ENCODE measurements at places on chromosomes 16 and 17.

- DNase-seq = no peak
These were observed 14.4 kb downstream of the CHCT1 start for GRCh38 chr17:60436676-60437075.

- no peak for DNase-seq
These were observed 23.1 kb downstream of the SREBF1 start for GRCh38 chr17:17813725-17814095.

- DNase-seq = no peak
These were observed 4.7 kb downstream of the PFAS start for GRCh38 chr17:8253801-8254200.

DNA sequence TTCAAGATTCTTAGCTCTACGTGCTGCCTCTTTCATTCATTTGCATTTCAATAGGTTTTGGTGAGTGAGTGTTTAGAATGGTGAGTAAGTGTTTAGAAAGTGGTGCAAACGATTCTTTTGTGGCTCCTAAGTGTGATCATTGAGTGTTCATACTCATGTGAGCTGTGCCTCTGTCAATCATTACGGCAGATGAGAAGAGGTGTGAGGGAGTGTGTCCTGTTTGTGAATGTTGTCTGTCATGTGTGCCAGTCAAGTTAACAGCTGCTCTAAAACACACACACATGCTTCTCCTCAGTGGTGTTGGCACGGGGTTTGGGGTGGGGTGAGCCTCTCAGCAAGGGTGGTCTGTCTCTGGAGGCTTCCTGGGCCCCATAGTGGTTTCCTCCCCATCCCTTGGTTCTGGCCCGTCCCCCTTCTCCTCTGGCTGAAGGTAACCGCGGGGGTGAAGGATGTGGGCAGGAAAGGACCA, 11.4 kb downstream of the MYL4 start:
- no peak for DNase-seq

GRCh38 chr16:57026778-57027062, 37.4 kb downstream of the NLRC5 start:
- DNase-seq = no peak

- DNase-seq = no peak
These were observed at the start of gene USH1G for GRCh38 chr17:74922694-74923537. USH1G (minus strand) TSS chr17:74923255; CDS start chr17:74923073, 182 bp downstream.

DNA sequence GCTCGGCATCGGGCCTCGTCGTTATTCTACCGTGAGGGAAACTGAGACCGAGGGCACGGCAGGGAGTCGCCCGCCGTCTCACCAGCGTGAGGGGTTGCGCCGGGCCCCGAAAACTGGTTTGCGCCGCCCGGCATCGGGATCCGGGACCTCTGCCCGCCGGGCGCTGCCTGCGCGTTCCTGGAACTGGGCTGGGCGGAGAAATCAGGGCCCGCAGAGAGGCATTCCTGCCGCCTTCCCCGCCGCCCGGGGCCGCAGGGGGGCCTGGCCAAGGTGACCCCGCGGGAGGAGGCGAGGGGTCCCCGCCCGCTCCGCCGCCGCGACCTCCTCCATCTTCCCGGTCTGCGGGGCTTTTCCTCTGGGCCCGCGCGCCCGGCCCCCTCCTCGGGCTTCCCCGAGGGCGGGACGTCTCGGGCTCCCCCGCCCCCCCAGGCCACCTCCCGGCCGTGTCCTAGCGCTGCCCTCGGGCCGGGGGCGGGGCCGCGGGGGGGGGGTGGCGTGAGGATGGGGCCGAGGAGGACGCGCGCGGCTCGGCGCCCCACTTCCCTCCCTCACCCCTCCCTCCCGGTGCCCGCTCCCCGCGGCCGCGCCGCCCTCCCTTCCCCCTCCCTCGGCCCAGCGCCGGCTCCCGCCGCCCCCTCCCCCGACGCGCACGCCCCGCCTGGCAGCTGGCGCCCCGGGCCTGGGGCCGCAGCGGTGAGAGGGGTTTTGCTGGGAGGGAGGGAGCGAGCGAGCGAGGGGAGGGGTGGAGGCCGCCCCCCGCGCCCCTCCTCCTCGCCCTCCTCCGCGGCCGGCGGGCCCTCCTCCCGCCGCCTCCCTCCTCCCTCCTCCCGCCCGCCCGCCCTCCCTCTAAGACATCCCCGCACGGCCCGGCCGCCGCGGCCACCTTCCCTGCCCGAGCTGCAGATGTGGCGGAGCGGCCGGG, at the start of gene GLIS2:
GLIS2 (plus strand) TSS at position 882 of the 922 bp plus-strand sequence. CDS start 16,214 bp downstream, outside the sequence.
- peak; percentile 83 for DNase-seq

DNA sequence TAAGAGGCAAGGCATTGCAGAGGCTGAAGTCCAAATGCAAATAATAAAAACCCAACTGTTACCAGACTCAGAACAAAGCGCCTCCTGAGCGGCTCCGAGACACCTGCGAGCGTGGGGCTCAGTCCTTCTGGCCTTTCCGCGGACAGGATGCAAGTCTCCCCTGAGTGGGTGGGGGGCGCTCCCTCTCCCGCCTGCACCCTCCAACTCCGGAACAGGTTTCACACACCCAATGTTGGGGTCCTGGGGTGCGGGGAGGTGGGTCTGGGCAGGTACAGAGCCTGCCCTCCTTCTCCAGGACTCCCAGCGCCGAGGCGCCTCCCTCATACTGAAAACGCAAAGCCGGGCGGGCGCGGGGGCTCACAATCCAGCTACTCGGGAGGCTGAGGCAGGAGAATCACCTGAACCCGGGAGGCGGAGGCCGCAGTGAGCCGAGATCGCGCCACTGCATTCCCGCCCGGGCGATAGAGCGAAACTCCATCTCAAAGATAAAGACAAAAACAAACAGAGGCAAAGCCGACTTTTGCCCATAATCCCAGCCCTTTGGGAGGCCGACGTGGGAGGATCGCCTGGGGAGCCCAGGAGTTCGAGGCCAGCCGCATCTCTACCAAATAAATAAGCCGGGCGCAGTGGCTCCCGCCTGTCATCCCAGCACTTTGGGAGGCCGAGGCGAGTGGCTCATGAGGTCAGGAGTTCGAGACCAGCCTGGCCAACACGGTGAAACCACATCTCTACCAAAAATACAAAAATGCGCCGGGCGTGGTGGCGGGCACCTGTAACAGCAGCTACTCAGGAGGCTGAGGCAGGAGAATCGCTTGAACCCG, 893 bp downstream of the GINS2 start:
- no peak for DNase-seq

DNA sequence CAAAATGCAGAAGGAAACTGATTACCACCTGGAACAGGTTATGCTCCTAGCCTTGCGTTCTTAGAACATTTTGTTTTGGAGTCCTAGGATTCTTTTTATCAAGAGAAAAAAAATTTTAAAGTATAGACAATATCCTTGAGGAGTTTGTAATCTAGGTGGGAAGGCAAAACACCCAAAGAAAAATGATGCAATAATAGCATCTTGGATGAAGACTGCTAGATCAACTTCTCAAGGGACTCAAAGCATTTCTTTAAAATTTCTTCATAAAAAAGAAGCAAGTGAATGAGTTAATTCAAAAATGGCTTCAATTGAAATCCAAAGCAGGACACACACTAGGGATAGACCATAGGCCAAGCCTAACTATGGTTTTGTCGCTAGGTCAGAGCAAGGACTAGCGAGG, 515.8 kb upstream of the ZFHX3 start:
- DNase-seq = no peak

DNA sequence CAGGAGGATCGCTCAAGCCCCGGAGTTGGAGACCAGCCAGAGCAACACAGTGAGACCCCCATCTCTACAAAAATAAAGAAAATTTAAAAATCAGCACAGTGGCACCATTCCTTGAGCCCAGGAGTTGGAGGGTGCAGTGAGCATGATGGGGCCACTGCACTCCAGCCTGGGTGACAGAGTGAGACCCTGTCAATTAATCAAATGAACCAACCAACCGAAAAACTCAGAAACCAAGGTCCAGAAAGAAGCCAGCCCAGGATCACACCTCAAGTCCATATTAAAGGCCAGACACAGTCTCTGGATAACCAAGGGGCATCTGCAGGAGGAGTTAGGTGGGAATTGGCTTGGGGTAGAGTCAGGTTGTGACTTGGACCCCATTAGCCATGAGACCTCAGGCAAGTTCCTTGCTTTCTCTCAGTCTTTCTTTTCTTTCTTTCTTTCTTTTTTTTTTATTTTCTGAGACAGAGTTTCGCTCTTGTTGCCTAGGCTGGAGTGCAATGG, 2.4 kb downstream of the HSD17B1 start:
- no peak for DNase-seq

DNA sequence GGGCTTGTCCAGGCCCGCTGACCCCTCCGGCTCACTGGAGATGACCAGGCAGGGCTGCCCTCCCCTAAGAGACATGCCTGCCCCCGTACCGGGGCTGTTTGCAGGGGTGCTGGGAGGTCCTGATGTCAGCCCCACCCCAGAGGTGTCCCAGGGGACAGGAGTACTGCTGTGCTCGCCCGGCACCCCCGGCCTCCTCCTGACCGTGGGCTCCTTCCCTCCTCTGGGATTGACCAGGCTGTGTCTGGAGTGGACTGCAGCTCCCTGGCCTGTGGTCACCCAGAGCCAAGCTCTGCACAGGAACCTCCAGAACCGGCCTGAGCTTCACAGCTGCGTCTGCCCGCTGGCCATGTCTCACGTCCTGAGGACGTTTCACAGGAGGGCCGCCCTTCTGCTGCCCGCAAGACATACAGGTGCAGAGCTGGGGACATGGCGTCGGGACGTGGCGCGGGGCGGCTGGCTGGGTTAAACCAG, 53.2 kb downstream of the LMF1 start:
- no peak for DNase-seq

DNA sequence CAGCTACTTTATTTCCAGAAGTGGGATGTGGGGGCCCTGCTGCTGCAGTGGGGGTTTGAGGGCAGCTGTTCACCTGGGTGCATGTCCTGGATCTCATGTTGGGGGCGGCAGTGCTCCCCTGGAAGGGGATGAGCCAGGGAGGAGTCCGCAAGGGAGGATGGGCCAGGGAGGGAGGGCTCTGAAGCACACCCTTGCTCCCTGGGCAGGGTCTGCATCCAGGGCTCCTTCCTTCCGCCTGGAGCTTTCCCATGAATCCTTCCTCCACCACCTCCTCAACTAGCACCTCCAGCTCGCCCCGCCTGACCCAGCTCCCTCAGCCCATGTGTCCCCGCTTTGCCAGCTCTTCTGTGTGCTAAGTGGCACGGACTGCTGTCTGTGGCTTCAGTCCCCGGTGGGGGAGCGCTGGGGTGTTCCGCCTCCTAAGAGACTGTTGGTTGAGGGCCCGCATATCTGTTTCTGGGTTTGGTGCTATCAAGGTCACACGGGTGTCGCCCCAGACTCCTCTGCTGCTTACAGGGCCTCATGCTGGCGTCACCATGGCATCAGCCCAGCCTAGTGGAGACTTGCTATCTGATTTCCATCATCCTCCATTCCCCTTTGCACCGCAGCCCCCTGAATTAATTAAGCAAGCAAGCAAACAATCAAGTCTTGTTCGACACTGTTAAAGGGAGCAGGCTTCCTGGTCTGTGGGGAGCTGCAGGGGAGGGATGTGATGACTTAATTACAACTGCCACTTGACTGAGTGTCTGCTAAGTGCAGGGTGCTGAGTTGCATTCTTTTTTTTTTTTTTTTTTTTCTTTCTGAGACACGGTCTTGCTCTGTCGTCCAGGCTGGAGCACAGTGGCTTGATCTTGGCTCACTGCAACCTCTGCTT, 71.8 kb downstream of the PRKCA start:
- peak; percentile 30 for DNase-seq

GRCh38 chr16:81167851-81168250, 70.6 kb upstream of the BCO1 start:
- DNase-seq = no peak

- no peak for DNase-seq
These were observed 34.3 kb downstream of the LITAF start for GRCh38 chr16:11552440-11552839.

- no peak for DNase-seq
These were observed at the start of gene MYH8 for GRCh38 chr17:10421900-10422542. MYH8 (minus strand) TSS chr17:10421950; CDS start chr17:10420227, 1,723 bp downstream.

DNA sequence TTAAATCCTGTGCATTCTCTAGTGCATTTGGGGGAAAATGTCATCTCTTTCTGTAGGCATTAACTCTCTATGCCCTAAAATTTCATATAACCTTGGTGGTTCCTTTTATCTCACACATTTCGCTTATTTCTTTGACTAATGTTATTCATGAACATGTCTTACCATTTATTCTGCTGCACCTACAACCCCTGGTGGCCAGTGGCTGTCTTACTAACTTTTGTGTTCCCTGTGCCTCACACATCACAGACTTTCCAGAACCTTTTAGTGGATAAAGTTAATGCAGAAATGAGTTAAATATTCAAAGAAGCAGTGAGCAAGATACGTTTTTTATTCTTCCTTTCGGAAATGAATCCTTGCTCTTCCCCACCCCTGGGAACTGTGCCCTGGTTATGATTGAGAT, 111.9 kb downstream of the CDH13 start:
- no peak for DNase-seq

GRCh38 chr16:57159447-57159846, 26.4 kb downstream of the PSME3IP1 start:
- no peak for DNase-seq

DNA sequence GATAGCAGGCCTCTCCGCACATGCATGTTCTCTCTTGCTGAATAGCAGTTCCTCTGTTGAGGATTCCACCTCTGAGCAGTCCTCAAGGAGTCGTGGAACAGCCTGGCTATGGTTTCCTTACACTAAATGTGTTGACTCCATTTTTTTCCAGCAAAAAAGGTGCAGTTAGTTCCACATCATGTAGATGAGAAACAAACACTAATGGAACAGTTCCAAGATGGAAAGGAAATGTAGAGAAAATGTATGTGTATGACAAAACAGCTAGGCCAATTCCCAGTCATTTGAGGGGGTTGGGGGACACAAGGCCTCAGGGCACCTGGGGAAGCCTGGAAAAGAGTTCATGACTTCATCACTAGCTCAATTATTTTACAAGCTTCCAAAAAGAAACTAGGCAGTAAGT, 90.0 kb downstream of the CFDP1 start:
- peak; percentile 21 for DNase-seq

GRCh38 chr17:13420878-13421277, 180.9 kb downstream of the HS3ST3A1 start:
- DNase-seq = peak; percentile 74

DNA sequence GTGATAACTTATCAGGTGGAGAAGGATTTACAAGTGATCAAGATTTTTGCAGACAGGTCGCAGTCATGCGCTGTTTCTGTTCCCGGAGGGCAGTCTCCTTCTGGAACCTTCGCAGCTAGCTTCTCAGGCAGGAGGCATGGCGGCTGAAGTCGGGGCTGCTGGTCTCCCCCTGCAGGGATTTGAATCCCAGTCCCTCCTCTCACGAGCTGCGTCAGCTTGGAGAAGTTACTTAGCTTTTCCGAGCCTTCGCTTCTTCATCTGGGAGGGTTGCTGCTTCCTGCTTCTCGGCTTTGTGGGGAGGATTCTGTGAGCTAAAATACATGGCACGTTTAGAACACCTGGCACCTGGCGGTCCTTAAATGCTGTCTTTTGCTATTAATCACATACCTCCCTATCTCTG, 287.8 kb upstream of the FOXF1 start:
- DNase-seq = peak; percentile 60

All from EL (cell line).